T follicular helper cell (primary cell): ENCODE measurements at places on chromosomes 11 and 22.

- DNase-seq, result no peak
Measured at GRCh38 chr11:128493570-128493965, 93.8 kb downstream of the ETS1 start.

GRCh38 chr22:42869888-42870480, 12.9 kb upstream of the ARFGAP3 start:
- no peak for DNase-seq

DNA sequence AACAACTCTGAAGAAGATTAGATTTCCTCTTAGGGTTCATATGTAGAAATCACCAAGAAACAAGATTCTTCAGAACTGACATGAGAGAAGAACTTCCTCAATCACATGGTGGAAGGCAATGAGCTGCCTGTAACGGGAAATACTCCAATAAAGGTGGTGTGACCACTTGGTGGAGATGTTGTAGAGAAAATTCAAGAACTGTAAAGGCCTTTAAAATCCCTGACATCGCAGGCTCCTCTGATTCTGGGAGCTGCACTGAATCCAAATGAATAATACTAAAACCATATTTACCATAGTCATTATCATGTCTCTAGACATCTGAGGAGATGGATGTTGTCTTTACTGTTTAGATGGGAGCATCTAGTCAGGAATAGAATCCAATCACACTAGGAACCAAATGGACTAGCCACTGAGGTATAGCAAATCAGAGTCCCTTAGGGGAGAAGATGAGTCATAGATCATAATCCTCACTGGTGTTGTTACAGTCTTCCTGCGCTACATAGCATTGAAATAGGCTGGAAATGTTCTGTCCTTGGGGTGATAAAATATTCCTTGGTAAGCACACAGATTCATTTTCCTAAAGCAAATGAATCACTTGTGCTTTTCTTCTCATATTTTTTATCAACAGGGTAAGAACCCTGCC, 321.6 kb upstream of the TENM4 start:
- no peak for DNase-seq

DNA sequence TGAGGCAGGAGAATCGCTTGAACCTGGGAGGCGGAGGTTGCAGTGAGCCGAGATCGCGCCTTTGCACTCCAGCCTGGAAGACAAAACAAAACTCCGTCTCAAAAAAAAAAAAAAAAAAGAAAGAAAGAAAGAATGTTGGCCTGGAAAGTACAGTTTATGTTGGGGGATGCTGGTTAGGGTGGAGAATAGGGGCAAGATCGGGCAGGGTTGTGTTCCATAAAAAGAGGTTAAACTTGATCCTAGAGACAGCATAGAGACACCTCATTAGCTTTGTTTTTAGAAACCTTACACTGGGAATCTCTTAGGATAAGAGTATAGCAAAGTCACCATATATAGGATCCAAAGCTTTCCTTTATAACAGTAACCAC, 1.9 kb upstream of the FTH1 start:
- no peak for DNase-seq

GRCh38 chr22:22786301-22787115, 101.1 kb upstream of the IGLL5 start:
- DNase-seq, result no peak

DNA sequence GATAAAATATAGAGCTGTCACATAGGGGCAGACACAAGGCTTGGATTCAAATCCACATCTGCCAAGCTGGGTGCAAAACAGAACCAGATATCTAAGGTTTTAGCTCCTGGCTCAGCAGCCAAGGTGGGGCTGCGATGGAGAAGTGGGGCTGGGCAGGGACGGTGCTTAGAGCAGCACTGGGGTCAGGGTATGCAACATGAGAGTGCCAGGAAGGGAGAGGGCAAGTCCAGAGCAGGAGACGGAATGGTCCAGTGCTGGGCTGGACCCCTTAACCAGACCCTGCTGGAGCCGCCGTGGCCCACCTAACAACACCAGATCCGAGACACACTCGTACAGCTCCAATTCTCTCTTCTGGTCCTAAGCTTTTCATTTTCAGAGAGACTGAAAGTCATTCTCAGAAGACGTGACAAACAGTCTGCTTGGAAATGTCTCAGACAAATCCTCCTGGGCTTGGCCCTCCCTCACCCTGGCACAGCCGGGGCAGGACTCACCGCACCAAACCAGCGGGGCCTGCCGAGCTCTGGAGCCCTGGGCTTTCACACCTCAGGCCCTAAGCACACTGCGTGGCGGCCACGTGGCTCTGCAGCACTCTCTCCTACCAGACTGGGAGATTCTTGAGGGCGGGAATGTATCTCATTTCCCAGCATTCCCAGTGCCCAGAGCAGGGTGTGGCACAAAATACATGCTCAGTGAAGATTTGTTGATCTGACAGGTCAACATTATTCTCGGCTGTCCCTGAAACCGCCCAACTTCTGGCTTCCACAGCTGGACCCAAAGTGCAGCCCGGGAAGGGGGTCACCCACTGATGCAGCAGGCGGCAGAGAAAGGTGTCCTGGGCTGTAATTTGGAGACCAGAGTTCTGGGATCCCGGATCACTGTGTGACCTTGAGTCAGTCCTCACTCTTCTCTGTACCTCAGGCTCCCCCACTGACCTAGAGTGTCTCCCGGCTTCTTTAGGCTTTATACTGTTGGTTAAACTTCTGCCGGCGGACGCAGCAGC, 11.6 kb downstream of the LRRC32 start:
- no peak for DNase-seq

- DNase-seq, result no peak
Measured at GRCh38 chr22:32232191-32232830, 22.8 kb downstream of the SLC5A4 start.

DNA sequence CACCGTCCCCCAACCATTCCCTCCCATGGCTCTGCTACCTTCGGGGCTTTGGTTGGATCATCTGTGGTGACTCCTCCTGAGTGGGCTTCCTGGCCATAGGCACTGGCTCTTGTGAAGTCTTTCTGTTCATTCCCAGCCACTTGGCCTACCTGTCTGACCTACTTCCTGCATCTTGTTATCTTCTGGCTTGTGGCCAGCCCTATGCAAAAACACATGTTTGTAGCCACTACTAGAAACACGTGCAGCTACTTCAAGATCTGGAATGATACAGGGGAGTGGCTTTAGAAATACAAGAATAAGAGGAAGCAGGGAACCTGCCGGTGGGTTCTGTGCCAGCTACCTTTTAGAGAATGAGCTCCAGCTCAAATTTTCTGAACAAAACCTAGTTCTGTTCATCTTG, 20.9 kb downstream of the RCOR2 start:
- DNase-seq, result no peak

DNA sequence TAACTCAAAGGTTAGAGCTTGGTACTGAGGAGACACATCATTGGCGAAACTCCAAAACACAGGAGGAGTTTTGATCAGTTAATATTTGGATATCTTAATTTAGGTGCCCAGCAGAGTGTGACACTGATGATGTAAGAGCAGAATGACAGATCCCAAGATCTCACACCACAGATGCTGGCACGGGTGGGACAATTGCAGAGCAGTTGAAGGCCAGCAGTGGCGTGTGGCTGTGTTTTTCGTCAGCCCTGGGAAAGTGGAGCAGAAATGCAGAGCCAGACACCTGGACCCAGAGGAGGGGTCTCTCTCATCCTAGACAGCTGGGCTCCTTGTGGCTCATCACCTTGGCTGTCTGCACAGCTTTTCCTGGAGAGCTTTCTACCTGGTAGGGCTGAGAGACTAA, 59.7 kb upstream of the CTTN start:
- DNase-seq, result no peak

DNA sequence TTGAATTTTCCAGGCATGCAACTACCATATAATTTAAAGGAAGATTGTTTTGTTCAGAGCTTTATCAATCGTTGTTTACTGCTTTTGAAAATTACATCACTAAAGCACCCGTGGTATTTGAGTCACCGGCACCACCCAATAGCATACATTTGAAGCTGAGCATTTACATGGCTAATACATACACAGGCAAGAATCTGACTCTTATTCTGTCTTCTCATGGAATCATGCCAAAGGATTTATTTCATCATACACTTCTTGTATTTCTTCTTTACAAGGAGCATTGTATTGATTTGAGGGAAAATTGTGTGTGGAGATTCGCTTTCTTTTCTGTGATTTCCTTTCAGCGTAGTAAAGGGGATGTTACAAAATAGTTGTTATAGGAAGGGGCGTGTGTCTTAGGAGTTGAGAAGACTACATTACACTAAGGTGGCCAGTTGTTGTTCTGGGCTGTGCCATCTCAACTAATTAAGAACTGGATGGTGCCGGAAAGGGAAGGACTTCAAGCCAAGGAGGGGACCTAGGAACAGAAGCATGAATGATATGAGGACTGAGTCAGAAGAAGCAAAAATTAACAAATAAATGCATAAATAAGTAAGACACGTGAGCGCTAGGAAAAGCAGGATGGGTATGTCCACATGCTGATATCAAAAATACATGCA, 12.9 kb upstream of the CD3E start:
- DNase-seq, result no peak

- no peak for DNase-seq
Measured at GRCh38 chr11:58963551-58964104, 24.3 kb downstream of the GLYATL1 start.

GRCh38 chr11:131944736-131945135, 574.3 kb downstream of the NTM start:
- no peak for DNase-seq

GRCh38 chr11:80862011-80862410, 1421.2 kb upstream of the TENM4 start:
- DNase-seq, result no peak

DNA sequence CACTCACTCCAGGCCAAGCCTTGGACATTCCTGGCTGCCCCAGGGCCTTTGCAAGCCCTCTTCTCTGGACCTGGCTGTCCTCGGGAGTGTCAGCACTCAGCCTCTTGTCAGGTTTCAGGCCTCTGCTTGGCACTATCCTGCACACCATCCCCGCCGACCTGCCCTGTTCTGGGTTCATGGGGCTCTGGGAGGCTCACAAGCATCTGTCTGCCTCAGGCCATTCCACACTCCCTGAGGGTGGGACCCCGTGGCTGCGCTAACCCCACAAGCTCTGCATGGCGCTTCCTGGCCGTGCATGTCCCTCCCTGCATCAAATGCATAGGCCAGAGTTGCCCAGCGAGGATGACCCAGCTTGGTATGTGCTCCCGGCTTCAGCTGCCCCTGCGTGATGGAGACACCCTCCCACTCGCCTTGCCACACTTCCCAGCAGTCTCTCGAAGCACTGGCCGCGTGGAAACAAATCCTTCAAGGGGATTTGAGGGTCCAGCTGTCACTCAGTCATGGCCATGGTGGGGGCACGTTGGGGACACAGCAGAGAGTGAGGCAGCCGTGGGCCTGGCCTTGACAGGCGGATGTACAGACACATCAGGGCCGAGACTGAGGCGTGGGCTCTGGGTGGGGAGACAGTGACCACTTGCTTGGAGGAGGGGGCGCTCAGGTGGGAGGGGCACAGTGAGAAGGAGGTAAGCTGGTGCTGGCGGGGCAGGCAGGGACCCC, 87.3 kb downstream of the KCNQ1 start:
- no peak for DNase-seq

- DNase-seq, result no peak
Measured at GRCh38 chr11:75151346-75152047, 590 bp downstream of the SLCO2B1 start.

GRCh38 chr11:110000031-110000502, 93.1 kb upstream of the ZC3H12C start:
- DNase-seq, result no peak

DNA sequence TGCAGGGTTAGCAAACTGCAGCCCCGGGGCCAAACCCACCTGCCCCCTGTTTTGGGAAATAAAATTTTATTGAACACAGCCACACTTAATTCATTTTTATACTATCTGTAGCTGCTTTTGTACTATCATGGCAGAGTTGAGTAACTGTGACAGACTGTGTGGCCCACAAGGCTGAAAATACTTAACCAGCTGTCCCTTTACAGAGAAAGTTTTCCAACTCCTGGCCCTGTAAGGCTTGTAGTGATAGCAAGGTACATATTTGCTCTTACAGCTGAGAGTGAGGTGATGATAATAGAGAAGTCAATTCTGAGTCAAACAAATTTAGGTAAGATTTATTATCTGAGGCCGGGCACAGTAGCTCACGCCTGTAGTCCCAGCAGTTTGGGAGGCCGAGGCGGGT, 87.4 kb upstream of the SLC6A5 start:
- no peak for DNase-seq

GRCh38 chr11:128052912-128053641, 534.3 kb downstream of the ETS1 start:
- no peak for DNase-seq

DNA sequence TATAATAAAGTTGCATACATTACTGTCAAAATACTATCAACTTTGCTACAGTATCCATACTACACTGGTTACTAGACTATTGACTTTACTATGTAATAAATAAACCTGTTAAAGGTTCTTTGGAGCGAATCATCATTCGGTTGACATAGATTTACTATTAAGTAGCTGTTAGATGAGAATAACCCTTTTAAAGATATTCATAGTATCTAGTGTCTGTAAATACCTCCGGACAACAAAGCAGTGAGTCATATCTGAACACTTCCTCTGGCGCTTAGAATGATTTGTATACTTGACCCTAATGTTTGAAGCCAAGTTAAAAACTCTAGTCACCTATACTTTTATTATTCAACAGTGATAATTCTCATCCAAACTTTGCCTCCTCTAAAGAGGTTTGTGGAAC, 84.7 kb downstream of the MSANTD4 start:
- no peak for DNase-seq

DNA sequence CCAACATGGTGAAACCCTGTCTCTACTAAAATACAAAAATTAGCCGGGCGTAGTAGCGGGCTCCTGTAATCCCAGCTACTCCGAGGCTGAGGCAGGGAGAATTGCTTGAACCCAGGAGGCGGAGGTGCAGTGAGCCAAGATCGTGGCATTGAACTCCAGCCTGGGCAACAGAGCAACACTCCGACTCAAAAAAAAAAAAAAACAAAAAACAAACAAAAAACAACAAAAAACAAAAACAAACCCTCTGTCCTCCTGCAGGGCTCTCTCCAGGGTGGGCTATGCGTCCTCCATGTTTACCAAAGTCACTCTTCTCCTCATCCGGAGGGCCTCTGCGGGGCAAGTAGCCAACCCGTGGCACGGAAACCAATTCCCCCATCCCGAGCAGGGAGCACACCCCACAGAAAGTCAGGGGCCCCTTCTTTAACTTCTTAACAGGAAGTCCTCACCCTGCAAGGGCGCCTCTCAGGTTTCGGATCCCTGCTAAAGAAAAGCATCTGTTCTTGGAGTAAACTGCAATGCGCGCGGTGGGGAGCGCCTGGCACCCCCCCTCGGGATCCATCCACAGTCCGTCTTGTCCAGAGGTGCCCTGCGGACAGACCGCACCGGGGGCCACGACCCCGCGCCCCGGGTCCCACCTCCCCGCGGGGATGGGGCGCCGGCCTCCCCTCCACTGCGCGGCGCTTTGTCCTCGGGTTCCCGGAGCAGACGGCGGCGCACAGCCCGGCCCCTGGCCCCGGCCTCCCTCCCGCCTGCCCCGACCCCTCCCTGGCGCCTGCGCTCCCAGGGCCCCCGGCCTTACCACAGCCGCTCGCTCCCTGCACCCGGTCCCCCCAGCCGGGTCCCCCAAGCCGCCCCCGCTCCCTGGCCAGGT, 712 bp downstream of the CERK start:
- DNase-seq, result peak; percentile 14

- DNase-seq, result no peak
Measured at GRCh38 chr11:1779034-1779805, 15.5 kb upstream of the CTSD start.
